NCI-H146 (cell line): ENCODE measurements at places on chromosomes 7 and 10.

- DNase-seq, result no peak
Observed at GRCh38 chr7:96067321-96067720, 254.6 kb downstream of the SLC25A13 start.

DNA sequence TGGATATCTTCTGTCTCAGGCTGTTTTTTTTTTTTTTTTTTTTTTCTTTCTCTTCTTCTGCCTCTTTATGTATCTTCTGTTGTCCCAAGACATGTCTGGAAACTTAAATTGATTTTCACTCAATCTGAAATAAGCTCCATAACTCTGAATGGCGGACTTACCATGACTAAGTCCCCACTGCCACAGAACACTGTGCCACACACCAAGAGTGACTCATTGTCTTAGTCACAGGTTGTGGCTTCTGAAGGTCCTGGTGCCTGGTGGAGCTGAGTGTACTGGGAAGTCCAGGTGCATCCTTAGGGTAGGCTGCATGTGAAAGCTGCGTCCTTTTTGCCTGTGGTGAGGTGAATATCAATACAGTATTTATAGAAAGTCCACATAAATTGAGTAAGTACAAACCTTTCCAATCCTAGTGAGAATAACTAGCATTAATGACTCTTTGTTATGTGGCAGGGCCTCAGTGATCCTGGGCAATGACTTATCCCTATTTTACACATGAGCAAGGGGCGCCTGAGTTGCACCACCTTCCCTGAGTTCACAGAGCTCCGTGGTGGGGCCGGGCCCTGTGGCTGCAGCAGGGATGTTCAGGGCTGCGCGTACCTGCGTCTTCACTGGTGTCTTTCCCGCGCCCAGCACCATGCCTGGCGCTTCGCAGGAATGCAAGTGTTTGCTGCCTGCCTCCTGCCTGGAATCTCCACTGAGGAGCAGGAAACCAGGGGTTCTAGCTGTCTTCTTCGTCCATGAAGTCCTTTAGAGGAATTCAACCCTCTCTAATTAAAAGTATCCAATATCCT is 4.3 kb downstream of the PFKP start:
- no peak for DNase-seq

- no peak for DNase-seq
Observed at GRCh38 chr10:49611816-49612512, 1.9 kb downstream of the SLC18A3 start.

- peak; percentile 62 for DNase-seq
Observed at GRCh38 chr7:75638594-75639070, 100.1 kb downstream of the HIP1 start.

DNA sequence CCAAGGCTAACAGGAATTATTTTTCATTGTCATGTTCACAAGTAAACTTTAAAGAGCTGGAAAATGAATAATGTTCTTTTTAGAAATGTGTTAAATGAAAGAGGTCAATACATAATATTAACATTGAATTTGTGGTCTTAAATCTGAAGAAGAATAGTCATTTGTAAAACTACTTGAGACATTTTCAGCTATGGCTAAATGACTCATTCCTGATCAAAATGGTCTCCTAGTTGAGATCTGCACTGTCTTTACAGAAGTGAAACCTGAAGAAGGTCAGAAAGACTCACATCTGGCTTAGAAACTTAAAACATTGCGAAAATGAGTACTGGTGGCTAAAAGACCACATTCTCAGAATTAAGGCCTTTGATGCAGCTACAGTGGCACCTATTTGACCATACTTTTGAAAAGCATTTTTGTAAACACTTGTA is 5.9 kb downstream of the PIK3CG start:
- no peak for DNase-seq

- DNase-seq, result no peak
Observed at GRCh38 chr7:137001041-137001440, 132.6 kb downstream of the CHRM2 start.

GRCh38 chr10:93074147-93074596 is 479 bp downstream of the CYP26A1 start:
- DNase-seq, result peak; percentile 68

GRCh38 chr7:70446448-70447143 is 685.3 kb upstream of the GALNT17 start:
- DNase-seq, result peak; percentile 75

DNA sequence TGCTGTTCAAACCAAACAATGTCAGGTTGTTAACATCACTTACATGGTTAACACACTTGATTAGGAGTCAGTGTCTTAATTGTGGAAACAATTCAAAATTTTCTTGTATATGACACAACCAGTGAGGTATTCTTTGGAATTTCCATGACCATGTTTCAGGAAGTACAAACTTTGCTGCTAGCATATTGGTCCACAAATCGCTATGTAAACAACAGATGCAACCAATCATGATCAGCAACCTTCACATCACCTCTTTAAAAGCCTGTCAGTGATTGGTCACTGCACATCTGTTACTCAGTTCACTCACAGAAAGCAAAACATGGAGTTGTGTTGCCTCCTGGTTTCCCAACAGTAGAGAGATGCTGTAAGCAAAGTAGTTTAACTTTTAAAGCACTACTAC is 108.9 kb upstream of the FAM3C start:
- DNase-seq, result no peak

- peak; percentile 62 for DNase-seq
Observed at GRCh38 chr7:135914346-135914745, 62.8 kb downstream of the MTPN start.

- no peak for DNase-seq
Observed at GRCh38 chr10:21326594-21327288, 198.7 kb downstream of the SKIDA1 start.

- DNase-seq, result peak; percentile 17
Observed at GRCh38 chr7:108421720-108422331, 34.4 kb downstream of the NRCAM start.

GRCh38 chr7:98085674-98086073 is 21.0 kb upstream of the LMTK2 start:
- DNase-seq, result no peak

DNA sequence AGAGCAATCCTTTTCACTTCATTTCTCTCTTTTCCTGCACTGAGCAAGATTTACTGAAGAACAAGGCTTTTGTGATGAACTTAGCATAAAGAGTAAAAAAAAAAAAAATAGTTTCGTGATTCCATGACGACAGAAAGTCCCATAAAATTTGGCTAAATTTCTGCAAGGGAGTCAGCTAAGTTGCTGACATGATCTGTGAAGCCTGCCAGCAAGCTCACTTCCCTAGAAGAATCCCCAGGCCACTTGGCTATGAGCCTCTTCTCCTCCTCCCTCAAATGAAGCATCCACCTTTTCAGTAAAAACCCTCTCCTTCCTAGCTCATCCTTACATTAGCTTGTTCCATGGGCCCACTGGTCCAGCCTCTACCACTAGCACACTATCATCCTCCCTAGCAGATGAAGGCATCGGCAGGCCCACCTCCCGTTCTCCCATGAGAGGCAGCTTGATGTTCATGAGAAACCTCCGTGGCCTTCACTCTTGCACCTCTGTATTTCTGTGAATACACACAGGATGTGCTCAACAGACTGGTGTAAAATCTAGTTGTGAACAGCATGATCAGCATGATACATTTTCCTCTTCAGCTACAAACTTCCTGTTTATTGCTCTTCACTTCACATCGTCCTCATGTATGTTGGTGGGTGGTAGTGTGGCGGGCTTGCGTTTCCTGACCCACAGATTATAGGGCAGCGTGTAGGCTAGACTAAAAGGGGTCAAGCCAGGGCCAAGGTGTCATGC is 30.9 kb downstream of the GIMAP8 start:
- DNase-seq, result no peak

DNA sequence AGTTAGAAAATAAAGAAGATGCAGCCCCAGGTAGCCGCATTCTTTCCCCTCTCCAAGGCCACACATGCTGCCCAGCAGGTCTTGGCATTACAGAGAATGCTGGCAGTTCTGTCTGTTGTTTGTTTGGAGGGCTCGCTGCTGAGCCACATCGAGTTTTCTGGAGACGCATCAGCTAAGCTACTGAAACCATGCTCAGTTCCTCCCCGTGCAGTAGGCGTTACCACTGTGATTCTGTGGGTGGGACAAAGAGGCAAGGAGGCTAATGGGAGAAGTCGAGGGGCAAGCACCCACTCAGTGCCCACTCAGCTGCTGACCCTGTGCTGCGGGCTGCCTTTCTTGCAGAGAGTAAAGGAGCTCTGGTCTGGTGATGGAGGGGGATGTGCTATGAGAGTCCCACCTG is 15.5 kb upstream of the GTPBP4 start:
- no peak for DNase-seq

GRCh38 chr10:81068460-81068859 is 530.8 kb downstream of the SH2D4B start:
- no peak for DNase-seq

GRCh38 chr7:129188372-129188891 is at the start of gene SMO:
TSS of gene SMO (plus strand) at chr7:129188633. CDS start at chr7:129189152, 519 bp downstream.
- peak; percentile 47 for DNase-seq

- no peak for DNase-seq
Observed at GRCh38 chr10:70130878-70131559, 1.6 kb downstream of the AIFM2 start.

GRCh38 chr7:101163279-101164070 is 1.9 kb downstream of the VGF start:
- peak; percentile 91 for DNase-seq

DNA sequence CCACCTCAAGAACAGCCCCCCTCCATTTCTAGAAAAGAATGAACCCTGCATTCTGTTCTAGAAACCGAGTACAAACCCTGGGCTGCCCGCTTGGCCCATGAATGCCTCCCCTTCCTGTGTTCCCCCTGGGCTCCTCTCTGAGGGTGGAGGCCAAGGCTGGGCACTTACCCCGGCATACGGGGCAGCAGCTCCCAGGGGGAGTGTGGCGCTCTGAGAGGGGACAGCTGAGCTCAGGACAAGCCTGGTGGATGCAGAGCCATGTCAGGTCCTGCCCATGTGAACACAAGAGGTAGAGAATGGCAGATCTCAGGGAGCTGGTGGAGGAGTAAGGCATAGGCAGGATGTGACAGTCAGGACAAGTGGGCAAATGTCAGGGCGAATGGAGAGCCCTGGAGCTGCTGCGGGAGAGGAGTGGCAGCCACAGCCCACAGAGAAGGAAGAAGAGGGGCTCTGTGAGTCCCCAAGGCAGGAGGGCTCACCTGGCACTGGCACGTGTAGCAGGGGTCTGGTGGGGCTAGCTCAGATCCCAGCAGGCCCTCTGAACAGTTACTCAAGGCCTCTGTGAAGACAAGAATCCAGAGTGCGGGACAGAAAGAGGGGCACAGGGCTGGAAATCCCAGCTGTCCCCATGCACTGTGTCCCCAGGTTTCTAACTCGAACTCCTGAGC is 18.9 kb downstream of the ATP6V1F start:
- no peak for DNase-seq

GRCh38 chr7:132412435-132412834 is 163.8 kb downstream of the PLXNA4 start:
- no peak for DNase-seq

GRCh38 chr7:42628054-42628453 is 283.8 kb downstream of the C7orf25 start:
- DNase-seq, result no peak

DNA sequence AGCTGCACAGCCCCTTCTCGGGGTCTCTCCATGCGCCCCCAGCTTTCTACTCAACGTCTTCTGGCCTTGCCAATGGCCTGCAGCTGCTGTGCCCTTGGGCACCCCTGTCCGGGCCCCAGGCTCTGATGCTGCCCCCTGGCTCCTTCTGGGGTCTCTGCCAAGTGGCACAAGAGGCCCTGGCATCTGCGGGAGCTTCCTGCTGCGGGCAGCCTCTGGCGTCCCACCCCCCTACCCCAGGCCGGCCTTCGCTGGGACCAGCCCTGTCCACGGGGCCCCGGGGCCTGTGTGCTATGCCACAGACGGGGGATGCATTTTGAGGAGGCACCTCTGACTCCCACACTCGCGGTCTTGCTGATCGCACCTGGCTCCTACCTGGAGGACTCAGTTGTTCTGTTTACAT is 2.3 kb downstream of the VENTX start:
- no peak for DNase-seq

DNA sequence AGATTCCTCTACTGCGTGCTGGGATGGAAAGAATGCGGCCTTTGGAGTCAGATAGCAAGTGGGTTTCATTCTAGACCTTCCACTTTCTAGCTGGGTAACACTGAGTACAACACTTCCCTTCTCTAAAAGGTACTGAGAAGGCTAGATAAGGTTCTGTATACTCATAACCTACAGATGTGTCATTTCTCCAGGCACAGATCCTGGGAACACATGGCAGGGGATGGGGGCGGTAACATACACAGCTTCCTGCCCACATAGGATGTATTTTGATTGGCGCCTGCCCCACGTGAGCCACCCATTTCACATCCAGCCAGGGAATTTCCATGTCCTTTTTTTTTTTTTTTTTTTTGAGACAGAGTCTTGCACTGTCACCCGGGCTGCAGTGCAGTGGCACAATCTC is 31.8 kb downstream of the KLRG2 start:
- DNase-seq, result no peak

DNA sequence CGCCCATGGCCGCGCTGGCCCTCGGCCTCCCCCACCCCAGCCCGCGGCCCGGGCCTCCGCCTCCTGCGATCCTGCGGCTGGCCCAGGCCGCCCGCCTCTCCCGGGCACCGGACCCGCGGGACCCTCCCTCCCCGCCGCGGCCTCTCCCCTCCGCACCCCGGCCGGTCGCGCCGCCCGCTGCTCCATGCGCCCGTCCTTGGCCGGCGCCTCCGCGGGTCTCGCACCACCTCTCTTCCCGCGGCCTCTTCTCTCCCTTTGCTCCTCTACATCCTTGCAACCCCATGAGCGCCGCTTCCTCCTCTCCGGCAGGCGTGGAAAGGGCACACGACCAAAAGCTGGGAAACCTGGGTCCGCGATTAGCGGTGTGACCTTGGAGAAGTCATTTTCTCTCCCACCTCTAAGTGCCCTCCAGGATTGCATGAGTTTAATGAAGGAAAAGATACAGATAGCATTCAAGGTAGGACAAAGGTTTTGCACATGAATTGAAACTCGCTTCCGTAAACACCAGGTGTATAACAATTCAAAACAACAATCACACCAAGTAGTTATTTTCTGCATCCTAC is 448 bp upstream of the SRPK2 start:
- DNase-seq, result peak; percentile 74

- DNase-seq, result peak; percentile 74
Observed at GRCh38 chr10:122237331-122237990, 33.6 kb upstream of the BTBD16 start.

- DNase-seq, result no peak
Observed at GRCh38 chr7:18590241-18590640, 94.7 kb downstream of the HDAC9 start.

- DNase-seq, result no peak
Observed at GRCh38 chr7:146414373-146414772, 297.8 kb downstream of the CNTNAP2 start.

DNA sequence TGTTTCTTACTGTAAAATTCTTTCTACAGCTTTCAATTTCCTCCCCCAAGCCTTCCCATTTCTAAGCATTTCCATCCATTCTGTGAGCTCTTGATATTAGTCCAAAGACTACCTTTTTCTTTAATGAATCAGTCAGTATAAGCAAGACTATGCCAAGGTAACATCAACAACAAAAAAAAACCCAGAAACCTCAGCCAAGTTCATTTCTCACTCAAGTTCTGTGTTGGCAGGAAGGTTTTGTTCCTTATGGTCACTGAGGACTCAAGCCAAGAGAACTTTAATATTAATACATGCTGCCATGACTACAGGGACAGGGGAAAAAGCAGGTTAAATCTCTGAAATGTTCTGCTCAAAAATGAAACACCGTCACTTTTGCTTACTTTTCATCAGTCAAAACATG is 621.2 kb upstream of the NRP1 start:
- DNase-seq, result no peak

- DNase-seq, result no peak
Observed at GRCh38 chr7:30038196-30038980, 10.2 kb downstream of the PLEKHA8 start.

GRCh38 chr10:14032406-14032998 is 298.2 kb downstream of the FRMD4A start:
- peak; percentile 20 for DNase-seq

GRCh38 chr10:42753507-42754154 is 29.0 kb upstream of the BMS1 start:
- no peak for DNase-seq
